Sigmoid colon (tissue), 7 donors: ENCODE measurements at places on chromosomes 3 and 15. TPM values are rescaled to one million over a fixed set of nuclear protein-coding genes. Genes with fewer than 3 reads are reported as not detected.

GRCh38 chr3:57176045-57176444 is 10.9 kb upstream of the IL17RD start:
- no peak for DNase-seq

DNA sequence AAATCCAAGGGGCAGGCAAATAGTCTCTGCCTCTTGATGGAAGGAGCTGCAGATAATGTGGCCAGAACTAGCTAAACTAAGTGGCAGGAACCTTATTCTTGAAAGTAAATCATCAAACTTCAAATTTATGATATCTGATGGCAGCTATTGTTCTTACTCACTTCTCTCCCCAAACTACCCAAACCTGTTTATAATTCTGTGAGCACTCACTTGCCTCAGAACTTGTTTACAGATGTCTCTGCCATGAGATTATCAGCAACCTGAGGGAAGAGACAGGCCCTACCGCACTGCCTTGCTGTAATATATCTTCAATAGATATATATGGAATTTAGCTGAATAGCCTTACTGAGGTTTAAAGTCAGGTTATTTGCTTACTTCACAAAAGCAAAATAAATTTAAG is 2.2 kb upstream of the B3GALNT1 start:
- DNase-seq, result no peak

DNA sequence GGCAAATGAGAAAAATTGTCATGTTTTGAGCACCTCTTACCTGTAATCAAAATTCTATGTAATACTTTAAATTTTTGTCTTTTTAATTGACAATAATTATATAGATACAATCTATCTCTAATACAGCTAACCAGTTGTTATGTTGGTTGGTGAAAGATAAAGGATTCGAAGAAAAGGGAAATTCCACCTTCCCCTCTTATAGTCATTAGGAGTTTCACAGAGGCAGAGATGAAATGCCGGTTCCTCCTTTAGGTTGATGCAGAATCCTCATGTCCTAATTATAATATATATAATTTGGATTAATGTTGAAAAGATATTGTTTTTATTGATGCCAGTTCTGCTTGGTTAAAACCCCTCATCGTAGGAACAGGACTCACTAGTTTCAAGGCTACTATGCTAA is 67.1 kb downstream of the LRCH3 start:
- no peak for DNase-seq

DNA sequence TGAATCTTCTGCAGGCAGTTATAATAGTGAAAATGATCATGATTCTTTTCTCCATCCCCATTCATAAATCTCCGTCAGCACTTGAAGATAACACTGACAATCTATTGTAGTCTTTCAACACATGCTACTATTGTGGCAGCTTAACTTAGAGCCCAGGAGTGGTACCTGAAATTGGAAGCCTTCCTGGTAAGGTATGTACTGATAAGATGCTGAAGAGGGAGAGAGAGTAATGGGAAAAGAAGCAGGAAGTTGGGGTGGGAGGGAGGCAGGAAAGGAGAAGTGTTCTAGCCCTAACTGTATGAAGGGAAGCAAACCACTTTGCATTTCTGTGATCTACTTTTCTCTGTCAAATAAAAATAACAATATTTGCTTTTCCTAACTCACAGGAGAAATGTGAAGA is 197.4 kb upstream of the RORA start:
- DNase-seq, result no peak

DNA sequence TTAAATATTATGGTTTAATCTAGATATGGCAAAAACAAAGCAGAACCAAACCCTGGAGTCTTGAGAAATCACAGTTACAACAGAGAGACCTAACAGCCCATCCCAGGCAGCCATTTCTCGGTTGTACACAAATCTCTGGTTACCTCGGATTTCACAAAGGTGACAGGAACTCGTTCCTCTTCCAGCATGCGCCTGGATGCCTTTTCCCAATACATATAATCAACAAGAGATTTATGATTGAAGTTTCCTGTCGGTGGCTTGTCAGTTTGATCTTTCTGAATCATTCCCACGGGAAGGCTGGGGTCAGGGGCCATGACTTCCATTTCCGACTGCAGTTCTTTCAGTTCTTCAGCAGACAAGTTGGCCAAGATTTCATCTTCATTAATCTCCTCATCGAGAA is 445 bp downstream of the LMOD3 start:
- DNase-seq, result no peak

DNA sequence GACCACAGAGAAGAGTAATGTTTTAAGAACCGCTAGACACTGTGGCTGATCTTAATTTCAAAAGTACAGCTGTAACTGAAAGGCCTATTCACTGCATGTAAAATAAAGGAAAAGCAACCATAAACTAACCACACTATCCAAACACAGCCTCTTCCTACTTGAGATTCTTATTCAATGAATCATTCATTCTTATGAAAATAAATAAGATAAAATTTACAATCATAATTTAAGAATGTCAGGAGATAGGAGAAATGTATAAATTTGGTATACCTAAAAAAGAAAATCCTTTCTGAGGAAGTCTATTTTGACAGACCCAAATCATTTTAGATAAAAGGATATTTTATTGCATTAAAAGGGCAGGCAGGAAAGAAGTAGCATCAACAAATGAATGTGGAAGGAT is 533.5 kb upstream of the ZNF385D start:
- no peak for DNase-seq

DNA sequence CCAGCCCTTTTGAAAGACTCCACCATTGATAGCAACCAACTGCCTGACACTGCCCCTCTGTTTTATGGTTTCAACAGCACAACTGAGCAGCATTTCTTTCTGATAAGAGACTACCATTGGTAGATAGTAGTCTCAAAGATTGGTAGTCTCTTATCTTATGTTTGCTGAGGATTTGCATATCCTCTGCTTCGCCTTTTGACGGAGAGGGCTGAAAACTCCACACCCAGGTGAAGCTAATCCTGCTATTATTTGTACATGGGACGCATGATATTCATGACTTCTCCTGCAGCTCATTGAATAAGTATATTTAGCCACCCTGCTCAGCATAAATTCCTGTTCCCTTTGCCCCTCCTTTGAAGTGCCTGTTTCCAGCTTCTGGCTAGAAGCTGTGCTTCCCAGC is 119.4 kb upstream of the STRIT1 start:
- no peak for DNase-seq

The SPINK8 gene
- not detected for total RNA-seq

The MORC1 gene
- total RNA-seq, result not detected

The C2CD4A gene
- 0.27 TPM for total RNA-seq

The TRH gene
- total RNA-seq, result not detected
